Natural killer cell treated with Interleukin-12 subunit alpha and Interleukin-12 subunit beta and Interleukin-15 and Interleukin-18, amount 100 ng/mL, for 72 hours (primary cell): ENCODE measurements at places on chromosomes 4 and X. TPM values are rescaled to one million over a fixed set of nuclear protein-coding genes. Genes with fewer than 3 reads are reported as not detected.

- DNase-seq = no peak
Measured at GRCh38 chr4:40046311-40046980, 10.2 kb upstream of the N4BP2 start.

DNA sequence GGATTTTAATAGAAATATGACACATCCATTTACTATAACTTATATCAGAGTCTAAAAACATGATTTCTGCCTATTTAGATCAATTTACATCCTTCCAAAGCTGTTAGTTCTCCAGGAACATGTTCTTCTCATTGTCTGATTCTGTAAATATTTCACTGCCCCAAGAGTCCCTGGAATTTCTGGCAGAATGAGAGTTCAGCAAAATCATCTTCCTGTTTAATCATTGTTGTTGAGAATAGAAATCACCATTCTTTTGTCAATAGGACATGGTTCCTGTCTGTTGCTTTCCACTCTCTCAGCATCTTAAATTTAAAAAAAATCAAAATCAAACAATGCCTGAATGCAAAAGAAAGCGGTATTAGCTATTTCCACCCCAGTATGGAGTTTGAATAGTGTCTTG lies 172.8 kb upstream of the FRMPD4 start:
- no peak for DNase-seq

DNA sequence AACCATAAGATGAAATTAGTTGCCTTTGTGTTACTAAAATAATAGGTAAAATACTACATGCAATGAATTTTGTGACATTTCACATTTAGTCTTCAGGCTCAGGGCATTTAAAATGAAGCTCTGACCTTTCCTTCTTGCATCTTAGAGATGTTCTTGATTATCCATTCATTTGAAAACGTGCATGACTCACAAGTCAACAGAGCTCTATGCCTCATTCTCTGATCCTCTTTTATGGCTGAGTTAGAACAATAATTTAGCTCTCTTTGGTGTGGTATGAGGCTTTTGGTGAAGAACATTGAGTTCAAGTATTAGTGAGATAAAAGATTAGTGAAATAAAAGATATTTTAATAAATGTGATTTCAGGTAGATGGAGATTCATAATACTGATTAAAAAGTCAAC lies 66.5 kb downstream of the TIGD2 start:
- DNase-seq = no peak

- DNase-seq = no peak
Measured at GRCh38 chrX:97481228-97481627, 597.5 kb downstream of the RPA4 start.

DNA sequence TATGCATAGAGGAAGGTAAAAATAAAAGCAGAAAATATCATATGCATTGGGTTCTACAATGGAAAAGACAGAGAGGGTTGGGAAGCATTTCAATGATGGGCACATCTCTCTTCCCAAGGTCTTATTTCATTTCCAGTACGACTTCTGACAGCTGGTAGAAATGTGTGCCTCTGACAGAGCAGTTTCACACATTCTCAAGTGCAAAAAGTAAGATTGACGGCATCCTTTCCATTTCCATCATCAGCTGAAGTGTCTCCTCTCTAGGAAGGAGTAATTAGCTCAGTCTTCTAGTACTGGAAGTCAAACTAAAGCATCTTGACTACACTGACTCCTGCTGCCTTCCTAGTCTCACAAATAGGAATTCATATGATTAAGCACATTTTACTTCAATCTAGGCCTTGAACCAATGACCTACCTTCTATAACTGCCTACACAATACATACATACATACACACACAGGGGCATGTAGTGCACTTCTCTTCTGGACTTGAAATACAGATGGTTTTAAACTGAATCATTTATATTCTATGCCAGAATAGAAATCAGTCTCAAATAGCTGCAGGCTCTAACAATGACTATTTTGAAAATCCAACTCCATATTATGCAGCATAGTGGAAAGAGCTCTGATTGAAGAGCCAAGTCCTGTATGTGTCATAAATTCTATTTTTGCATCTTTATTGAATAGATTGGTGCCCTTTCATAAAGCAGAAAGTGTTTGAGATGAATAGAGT lies 473.4 kb downstream of the INPP4B start:
- DNase-seq = no peak

TACR3 gene
- total RNA-seq = not detected

GRCh38 chr4:52996261-52997131 lies 134.4 kb downstream of the RASL11B start:
- DNase-seq = no peak

DNA sequence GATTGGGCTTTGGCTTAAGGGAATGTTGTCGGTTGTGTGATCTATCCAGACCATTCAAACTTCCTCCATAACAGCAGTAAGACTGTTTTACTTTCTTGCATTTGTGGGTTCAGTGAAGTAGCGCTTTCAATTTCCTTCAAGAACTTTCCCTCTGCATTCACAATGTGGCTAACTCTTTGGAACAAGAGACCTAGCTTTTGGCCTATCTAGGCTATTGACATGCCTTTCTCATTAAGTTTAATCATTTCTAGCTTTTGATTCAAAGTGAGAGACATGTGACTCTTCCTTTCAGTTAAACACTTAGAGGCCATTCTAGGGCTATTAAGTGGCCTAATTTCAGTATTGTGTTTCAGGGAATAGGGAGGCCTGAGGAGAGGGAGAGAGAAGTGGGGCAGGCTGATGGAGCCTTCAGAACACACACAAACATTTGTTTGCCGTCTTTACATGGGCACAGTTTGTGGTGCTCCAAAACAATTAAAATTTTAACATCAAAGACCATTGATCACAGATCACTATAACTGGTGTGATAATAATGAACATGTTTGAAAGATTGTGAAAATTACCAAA lies 34.1 kb downstream of the ADH5 start:
- no peak for DNase-seq

DNA sequence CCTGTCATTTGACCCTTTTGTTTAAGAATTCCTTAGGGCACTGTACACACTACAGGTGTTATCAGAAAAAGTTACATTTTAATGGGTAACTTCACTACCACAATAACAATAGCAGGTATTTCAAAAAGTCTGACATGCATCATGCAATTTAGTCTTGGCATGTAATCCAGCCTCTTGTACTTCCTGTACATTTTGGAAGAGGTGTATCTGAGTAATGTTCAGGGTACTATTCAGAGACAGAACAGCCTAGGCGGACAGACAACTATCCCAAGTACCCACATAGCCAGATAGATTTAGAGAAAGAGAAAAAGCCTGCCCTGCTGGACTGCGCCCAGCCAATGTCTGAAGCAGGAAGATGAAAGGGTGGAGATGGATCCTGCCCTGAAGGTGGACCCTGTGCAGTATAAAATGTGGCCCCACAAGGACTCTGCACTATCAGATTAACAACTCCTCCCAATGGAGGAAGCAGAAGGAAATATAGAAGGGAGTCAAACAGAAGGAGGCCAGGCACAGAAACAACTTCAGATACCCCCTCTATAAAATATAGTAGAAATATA lies 8.5 kb downstream of the UGT2B7 start:
- no peak for DNase-seq

DNA sequence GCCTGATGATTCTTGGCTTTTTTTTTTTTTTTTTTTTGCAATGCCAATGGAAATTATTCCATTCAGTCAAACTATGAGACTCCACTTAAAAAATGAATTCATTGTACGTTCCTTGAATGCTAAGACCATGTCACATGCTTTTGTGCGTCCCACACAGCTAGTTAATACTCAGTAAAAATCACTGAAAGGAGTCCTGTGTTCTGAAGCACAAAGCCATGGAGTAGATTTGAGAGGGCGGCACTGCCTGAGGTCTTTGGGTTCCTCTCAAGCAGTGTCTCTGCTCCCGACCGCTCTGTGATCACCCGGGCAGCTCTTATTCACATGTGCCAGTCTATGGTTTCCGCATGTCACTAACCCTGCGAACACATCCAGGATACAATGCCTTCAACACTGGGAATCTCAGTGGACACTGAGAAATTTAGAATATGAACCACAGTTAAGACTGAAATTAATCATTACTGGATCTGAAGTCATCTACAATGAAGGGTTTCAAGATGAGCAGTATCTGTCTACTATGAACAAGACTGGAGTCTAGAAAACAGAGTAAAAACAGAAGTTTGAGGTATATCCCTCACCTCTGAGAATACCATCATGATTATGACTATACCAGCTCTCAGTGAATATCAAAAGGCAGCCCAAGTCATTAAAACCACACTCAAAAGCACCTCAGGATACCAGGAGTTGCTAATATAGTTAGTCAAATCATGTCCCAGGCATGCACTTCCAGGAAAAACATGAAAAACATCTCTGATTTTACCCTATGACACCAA lies 193.0 kb downstream of the MGST2 start:
- no peak for DNase-seq

GRCh38 chr4:1092983-1093361 lies 20.4 kb downstream of the RNF212 start:
- DNase-seq = no peak
